NCI-H2107 (cell line): ENCODE measurements at places on chromosomes 1 and 21.

DNA sequence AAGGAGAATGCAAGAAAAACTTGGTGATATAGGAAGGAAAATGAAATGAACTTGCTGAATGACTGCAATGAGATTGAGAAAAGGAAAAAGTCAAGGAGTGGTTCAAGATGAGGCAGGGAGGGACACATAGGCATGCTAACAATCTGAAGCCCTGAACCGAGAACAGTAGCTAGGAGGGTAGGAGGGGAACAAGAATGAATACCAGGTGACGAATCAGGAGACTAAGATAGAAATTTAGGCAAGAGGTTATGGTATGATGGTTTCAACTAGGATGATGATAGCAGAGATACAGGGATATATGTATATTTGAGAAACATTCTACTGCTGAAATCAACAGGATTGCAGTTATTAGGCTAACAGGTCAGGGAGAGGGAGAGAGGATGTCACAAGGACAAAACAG, 44.1 kb downstream of the SMYD3 start:
- no peak for DNase-seq

- DNase-seq: no peak
These were observed 69.3 kb downstream of the MAN1A2 start for GRCh38 chr1:117436513-117436912.

DNA sequence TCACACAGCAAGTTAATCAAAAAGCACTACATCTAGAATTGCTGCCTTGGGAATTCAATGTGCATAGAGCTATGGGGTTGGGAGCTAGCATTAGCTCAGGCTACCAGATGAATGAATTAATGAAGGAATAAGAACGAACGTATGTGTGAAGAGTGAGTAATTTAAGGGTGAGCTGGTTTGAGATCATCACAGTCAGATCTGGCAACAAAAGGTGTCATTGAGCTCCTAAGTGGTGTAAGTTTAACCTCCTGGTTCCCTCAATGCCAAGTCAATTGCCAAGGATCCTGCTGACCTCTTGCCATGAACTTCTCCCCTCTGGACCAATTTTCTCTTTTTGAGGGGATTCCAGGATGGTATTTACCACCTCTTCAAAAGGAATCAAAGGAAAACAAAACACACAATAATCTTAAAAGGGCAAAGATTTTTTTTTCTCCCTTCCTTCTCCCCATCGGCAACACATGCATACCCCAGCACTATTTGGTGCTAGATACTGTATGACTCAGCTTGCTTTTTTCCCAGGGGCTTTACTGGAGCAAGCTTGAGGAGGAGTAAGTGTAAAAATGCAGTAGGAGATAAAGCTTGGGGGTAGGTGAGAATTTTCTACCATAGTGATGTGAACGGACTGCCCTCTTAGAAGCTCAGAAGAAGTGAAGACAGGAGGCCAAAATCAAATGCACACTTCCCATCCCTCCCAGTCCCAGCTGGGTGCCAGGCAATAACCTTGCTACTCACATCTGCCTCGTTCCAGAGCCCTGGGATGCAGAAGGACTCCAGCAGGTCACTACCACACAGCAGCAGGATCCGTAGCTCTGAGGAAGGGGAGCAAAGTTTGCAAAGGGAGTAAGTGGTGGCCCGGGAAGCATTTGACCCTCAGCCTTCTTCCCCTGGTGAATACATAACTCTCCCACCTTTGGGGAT, 92.0 kb downstream of the LAMC2 start:
- DNase-seq: no peak

GRCh38 chr1:53377438-53377841, 49.6 kb upstream of the LRP8 start:
- DNase-seq: no peak

DNA sequence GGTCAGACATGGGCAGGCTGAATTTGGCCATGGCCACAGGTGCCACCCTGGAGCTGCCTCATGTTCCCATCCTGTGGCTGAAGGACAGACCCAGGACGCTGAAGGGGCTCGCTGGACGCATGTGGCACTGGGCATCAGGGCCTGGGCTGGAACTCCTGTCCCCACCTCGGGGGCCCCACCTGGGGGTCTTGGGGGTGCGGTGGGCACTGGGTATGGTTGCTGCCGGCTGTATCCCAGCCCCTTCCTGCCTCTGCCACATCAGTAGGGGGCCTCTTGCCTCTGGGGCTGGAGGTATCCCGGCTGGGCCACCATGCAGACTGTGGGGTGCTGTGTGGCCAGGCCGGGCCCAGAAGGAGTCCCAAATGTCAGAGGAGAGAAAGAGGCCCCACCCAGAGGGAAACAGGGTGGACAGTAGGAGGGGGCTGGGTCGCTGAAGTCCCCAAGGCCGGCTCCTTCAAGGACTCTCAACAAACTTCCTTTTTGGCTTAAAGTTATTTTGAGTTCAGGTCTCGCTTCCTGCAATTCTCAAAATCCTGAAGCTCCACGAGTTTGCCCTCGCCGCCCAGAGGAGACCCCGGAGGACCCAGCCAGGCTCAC, 78.7 kb downstream of the SIK1 start:
- DNase-seq: no peak

DNA sequence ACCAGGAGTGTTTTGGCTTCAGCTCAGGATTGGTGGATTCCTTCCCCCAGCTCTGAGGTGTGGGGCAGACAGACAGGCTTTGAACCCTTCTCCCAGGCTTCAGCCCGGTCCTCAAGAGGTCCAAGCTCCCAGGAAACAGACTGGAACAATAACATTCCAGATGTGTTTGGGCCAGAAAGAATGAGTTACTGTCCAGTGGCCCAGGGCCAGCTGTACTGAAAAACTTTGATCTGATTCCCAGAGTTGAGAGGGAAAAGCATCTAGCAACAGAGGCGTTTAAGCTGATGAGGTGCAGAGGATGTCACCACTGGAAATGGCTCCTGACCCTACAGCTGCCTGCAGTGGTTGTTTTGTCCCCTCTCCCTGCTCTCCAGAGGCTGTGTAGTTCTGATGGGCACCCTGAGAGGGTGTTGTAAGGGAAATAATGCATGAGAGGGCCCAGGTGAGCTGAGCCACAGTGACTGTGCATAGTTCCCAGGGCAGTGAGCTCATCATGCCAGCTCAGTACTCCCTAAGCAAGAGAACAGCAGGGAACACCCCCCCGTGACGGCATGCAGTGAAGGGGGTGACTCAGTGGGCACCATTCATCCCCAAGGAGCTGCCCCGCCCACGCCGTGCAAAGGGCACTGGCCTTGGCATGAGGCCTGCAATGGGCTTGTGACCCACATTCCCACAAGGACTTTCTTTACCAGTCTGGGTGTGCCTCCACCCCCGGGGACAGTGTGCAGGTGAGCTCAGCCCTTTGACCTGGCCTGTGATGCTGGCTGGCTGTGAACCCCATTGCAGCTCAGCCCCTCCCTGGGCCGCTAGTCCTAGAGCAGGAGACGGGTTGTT, 13.8 kb upstream of the SFN start:
- no peak for DNase-seq

- DNase-seq: no peak
These were observed 33.3 kb upstream of the PGBD5 start for GRCh38 chr1:230459465-230459864.

DNA sequence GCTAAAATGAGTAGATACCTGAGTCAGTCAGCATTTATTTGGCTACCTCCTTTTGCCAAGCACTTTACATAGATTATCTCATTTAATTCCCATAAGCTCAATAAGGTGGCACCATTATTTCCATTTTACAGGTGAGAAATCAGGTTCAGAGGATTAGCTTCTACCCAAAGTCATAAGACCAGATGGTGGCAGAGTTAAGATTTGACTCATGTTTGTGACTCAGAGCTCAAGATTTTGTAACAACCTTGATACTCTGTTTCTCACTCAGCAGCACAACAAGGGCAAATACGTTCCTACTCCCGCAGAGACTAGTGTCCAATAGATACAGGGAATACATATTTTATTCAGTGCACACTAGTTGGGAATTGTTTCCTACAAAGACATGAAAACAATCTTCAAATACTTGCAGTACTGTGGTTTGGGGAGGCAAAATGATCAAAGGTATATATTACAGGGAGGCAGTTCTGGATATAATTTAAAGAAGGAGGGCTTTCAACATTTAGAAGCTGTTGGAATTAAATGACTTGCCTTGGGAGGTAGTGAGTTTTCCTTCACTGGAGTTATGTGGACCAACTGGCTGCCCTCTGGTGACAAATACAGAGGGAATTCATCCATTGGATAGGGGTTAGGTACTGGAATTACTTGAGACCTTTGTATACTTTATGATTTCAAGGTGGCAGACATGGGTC, 3.6 kb downstream of the LEPR start:
- no peak for DNase-seq

DNA sequence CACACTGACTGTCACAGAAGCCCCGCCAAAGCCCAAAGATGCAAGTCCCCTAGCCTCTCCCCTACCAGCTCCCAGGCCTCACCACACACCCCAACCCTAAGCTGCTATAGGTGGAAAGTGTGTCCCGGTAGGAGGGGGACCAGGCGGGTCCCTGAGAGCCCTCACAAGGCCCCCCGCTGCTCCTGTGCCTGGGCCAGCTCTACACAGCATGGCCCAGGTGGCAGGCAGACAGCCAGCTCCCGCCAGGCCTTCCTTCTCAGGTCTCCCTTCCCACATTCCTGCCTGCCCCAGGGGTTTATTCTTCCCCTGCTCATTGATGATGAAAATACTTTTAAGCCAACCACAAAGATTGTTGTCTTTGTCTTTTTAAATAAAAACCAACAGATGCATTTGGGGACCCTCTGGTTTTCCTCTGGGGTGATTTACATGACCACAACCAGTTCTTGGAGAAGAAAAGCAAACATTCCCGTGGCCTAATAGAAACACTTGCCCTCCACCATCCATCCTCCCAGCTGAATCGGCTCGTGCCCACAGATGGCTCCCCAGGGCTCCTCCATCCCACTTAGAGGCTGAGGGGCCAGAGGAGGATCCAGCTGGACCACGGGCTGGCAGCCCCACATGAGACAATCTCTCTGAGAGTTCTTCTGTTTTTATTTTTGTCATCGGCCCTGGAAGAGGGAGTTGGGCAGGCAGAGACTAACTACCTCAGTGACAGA, 93.1 kb downstream of the DMRTB1 start:
- DNase-seq: peak; percentile 42

DNA sequence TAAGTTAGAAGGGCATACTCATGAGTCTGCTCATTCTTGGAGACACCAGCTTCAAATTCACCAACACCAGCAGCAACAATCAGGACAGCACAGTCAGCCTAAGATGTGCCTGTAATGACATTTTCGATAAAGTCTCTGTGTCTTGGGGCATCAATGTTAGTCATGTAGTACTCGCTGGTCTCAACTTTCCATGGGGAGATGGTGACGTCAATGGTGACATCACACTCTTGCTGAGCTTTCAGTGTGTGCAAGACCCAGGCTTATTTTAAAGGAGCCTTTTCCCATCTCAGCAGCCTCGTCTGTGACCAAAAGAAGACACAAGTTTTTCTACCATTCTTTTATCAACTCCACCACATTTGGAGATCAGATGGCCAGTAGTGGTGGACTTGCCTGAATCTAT, 75.5 kb downstream of the SERINC2 start:
- DNase-seq: no peak

DNA sequence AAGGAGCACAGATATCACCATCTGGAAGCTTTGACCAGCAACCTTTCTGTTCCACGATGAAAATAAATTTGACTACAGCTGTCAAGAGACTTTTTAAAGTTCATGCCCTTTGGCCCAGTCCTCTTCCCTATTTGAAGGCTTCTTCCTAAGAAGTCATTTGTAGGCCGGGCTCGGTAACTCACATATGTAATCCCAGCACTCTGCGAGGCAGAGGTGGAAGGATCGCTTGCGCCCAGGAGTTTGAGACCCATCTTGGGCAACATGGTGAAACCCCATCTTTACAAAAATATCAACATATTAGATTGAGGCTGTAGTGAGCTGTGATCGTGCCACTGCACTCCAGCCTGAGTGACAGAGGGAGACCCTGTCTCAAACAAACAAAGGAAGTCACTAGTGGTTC, 58.3 kb upstream of the IFFO2 start:
- no peak for DNase-seq

DNA sequence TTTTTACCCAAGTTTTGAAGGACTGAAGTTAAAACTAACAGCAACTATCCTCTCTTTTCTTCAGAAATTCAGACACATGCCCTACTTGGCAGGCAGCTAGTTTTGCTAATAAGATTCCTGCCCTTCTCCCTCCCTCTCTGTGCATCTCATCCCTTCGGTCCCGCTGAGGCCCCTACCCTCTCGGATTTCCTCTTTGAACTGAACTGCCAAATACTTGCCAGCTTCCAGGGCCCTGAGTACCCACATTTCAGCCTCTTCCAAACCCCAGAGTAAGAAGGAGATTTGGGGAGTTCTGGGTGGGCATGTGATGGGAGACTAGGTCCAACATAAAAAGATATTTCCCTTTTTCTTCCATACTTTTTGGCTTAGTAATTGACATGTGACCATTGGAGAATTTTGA, 116.5 kb upstream of the JUN start:
- no peak for DNase-seq

- no peak for DNase-seq
These were observed 129.5 kb downstream of the PIGK start for GRCh38 chr1:77089756-77090155.

DNA sequence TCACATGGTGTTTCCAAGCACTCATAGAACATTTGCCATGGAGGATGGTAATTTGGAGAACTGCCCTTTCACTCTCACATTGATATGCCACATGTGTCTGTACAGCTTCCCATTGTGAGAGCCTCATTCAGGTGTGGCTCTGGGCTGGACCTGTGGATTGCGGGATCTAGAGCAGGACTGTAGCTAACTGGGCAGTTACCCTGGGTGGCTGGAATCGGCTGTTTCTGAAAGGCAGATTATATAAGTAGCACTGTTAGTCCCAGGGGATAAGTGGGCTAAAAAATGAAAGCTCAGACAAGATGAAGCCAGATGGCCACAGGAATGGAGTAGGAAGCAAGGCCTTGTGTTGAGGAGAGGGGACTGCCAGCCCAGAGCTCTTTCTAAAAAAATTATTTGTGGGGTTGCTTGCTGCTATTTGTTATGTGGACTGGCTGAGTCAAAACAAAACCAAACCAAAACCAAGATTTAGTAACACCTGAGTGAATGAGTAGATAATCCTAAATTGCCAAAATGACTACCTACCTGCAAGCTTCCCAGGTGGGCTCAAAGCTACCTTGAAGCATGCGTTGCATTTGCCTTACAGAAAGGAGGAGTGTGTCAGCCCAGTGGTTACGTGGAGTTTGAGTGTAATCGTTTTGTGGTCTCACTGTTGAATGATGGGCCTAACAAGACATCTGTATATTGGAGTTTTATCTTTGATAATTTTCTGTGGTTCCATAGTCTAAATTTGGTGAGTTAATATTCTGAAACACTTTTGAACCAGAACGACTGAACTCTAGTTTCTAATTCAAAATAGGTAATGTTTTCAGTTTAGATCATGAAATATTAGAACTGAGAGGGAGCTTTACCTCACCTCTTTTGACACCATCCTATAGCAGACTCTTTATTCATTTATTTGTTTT, 58.0 kb downstream of the SDCCAG8 start:
- no peak for DNase-seq

DNA sequence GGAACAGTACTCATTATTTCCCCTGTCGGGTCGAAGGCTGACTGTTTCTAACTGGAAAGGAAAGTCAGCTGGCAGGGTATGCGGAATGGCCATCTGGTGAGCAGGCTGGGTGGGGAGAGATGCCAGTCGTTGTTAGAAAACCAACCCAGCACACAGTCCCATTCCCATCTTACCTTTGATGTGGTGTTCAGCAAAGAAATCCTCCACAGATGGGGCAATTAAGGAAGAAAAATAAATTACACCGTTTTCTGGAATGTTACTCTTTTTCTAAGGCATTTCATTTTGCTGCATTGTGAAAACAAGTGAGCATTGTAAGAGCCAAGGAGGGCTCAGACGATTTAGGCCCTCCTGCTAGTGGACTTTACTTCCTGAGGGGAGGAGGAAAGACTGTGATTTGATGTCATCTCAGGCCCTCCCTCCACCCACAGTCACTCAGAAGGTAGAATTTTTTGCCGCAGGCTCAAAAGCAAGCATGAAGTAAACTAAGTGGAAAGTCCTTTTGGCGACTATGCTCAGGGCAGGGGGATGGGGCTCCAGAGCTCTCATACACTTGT, at the start of gene SLC16A4:
Gene SLC16A4 (minus strand): TSS at position 335 of the 554 bp plus-strand sequence. CDS start 1,703 bp downstream, outside the sequence.
- no peak for DNase-seq
